ENCODE measurements at places on chromosomes 1 and 21.

DNA sequence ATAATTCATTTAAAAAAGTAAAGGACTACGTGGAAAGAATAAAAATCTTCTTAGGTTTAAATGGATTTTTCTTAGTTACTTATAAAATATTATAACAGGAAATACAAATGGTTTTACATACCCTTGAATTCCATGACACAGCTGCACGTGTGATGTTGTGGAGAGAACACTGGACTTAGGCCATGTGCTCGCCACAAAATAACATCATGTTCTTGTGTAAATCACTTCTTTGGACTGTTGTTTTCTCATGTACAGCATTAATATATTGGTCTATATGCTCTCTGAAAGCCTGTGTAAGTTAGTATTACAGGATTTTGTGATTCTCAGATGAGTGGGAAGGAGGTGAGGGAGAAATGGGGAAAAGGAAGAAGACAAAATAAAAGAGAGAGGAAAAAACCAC, 228.2 kb downstream of the DNM3 start:
- no peak for DNase-seq

DNA sequence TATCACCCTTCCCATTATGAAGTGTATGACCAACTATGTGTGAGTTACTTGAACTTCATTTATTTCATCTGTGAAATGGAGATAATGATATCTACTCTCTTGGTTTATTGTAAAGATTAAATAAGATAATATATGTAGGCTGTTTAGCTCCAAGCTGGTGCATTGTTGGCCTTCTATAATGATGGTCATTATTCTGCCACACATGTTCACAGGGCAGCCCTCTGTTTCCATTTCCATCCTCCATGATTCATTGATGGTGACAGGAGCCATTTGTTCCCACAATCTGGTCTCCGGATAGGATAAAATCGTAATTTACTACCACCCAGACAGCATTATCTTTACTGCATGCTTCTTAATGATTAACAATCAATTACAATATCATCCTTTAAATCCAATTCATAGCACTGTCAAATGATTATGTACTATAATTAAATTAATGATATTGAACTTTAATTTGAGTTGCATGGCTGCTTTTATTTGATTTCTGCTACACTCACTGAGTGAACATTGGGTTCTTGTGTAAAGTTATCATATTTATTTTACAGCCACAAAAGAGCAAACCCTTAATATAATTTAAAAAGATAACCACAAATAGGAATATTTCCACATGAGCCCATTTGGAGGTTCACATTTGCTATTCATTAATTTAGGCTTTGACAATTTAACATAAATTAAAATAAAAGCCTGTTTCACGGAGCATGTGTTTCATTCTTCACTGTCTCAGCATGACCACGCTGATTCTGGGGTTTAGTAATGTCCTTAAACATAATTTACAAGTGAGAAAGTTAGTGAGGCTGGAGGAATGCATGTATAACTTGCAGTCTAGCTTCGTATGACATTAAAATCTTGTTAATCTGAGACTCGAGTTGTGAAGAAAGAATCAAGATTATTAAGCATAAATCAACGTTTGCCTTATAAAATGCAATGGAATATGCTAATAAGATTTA, 596.4 kb upstream of the ZRANB2 start:
- no peak for DNase-seq

DNA sequence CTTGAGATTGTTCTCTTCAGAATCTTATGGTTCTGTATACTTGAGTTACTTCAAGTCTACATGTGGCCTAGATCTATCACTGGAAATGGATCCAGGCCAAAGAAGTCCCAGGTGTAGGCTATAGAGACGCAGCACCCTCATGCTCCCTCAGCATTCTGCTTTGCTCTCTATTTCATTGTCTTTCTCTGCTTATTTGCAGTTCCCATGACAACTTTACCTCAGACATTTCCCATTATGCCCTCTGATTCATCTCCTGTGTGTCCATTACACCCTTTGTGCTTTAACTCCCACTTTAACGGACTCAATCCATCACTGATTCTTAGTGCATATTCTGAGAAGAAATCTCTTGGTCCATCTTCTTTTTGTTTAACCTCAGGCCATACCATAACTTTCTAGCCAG, 236.9 kb upstream of the NRIP1 start:
- DNase-seq = no peak

GRCh38 chr1:117613969-117614729, 8.3 kb downstream of the TENT5C start:
- no peak for DNase-seq

DNA sequence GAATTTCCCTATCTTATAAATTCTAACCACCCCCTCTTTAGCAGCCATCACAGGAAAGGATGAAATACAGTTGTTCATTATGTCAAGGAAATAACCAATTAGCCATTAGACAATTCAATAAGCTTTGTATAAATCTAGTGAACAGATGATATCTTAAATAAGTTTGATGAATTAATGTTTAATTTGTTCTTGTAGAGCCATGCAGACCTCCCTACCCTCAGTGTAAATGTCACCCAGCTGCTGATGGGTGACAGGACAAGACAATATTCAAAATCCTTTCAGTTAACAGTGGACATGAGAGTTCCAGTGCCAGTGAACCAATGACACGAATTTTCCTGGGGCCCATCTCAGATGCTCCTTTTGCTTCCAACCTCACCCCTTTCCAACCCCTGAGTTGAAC, 395.9 kb downstream of the KCTD3 start:
- DNase-seq = no peak

GRCh38 chr1:151570819-151571218, 30.7 kb downstream of the TUFT1 start:
- DNase-seq = no peak

DNA sequence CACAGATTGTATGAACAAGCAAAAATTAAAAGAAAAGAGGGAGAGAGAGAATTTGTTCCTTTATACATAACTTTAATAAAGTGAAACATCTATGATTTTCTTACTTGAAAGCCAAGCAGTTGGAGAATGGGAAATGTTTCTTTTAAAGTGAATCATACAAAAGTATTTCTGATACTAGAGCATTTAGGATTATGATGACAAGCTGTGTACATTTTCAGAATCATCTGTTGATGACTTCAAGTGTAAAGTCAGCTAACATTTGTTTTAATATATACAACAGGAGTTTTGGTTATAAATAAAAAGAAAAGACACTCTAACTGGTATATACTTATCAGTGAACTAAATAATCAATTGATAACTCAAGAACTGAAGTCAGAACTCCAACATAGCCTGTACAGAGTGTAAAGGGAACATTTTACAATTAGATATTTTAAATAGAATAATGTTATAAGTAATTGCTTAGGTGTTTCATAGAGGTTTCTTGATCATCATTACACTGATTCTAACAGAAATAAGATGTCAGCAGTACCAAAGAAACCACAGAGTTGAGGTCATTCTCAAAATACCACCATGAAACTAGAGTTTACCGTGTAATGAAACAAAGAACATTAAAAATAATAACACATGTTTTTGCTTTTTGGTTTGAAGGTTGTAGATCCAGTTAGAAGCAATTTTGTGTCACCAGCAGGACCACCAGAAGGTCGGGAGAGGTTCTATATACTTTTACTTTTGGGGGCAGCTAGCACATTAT, 103.4 kb downstream of the COL24A1 start:
- DNase-seq = no peak

- no peak for DNase-seq
These were observed 223.2 kb downstream of the FOXD2 start for GRCh38 chr1:47661040-47661439.

GRCh38 chr1:64516803-64517568, 47.1 kb downstream of the CACHD1 start:
- no peak for DNase-seq

GRCh38 chr1:195530961-195531360, 1077.3 kb downstream of the KCNT2 start:
- no peak for DNase-seq

GRCh38 chr1:109567877-109568672, 19.7 kb downstream of the GNAI3 start:
- DNase-seq = no peak

DNA sequence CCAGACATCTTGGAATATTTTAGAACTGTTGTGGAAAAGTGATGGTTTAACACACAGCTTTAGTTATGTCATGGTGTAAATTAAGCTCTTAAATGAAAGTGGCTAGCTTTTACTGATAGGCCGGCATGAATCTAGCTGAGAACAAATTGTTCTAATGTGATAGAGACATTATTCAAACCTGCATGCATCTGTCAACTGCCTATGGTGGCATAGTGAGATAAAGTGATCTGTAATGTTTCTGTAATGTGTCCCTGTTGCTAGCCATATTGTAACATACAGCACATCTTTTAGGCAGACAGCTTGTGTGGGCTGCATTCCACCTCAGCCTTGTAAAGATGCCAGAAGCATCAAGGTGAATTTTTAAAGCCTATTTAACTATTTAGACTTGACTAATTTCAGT, 16.0 kb downstream of the LRIG2 start:
- DNase-seq = no peak

DNA sequence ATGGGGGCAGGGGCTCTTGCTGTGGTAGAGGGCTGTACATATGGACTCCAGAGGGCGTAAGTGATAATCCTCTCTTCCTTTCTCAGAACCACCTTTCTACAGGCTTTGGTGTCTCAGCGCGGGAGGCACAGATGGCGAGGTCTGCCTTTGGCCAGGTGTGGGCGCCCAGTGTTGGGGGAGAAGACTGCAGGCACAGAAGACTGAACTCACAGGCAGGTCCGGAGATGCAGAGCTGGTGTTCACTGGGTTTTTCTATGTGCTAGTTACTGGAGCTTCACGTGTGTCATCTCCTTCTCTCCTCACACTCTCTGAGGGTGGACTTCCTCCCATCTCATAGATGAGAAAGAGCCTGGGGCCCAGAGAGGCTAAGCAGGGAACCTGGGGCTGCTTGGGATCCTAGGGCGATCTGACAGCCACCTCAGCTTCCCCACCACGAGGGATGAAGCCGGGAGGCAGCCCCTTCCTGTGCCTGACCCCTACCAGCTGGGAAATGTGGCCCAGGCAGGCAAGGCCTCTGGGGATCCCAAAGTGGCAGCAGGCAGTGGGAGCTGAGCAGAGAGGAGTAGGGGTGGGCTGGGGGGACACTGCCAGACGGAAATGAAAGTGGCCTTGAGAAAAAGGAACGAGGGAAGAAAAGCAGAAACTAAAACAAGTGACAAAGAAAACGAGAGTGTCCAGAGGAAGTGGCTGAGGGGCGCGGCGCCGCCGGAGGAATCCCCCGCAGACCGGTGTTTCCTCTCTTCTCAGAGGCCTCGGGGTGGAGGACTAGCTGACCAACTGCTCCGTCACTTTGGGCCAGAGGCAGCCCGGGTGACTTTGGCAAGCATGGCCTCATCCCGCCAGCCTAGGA, 191.6 kb downstream of the HIVEP3 start:
- DNase-seq = no peak

GRCh38 chr1:112737573-112737972, 22.4 kb upstream of the PPM1J start:
- no peak for DNase-seq

GRCh38 chr1:40153073-40153770, 8.0 kb upstream of the RLF start:
- DNase-seq = no peak

- no peak for DNase-seq
These were observed 75.8 kb downstream of the CTH start for GRCh38 chr1:70486676-70487458.

GRCh38 chr1:16367968-16368890, 1.2 kb downstream of the SZRD1 start:
- no peak for DNase-seq

DNA sequence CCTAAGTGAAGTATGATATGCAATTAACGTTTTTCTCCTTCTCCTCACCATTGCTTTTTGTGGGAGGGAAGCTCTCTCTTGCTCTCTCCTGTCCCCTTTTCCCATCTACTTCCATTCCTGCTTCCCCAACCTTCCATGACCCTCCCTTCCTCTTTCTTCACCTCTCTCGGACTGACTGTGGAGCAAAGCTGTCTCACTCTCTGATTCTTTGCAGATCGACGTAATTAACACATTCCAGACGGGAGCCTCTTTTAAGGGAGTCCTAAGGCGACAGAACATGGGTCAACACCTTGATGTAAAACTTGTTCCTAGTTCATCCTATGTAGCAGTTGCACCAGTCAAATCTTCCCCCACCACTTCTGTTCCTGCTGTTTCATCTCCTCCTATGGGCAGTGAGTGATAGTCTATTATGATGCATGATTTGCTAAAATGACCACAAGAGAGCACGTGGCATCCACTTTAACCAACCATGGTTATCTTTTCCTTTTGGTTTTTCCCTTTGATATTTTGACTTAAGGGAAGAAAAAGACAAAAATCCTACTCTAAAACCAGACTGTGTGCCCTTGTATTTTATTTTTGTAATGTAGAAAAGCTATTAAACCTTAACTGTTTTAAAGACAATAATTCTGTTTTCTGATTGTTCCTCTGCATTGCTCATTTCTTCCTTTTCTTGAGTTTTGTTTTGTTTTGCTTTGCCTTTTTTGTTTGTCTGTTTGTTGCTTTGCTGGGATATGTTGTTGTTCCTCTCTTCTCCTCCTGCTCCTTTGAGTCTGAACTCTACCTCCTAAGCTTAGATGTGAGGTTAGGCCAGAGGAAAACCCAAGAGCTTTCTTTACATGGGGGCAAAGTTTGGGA, 31.7 kb upstream of the LAX1 start:
- DNase-seq = no peak

DNA sequence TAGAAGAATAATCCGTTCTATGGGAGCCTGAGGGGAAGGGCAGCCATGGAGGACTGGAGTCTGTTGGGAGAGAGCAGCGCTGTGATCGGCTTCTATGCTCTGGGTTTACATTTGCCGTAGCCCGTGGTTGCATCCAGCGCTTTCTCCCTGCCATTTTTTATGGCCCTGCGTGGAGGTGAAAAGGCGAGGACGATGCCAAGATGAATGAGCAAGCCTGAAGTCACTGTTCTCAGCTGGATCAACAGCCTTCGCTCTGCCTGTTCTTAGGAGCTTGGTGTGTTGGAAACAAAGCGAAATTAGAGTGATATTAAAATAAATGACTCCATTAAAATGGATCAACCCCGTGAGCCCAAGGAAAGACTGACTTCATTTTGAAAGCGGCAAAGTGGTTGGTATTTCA, 120.2 kb downstream of the KCNJ6 start:
- DNase-seq = no peak

DNA sequence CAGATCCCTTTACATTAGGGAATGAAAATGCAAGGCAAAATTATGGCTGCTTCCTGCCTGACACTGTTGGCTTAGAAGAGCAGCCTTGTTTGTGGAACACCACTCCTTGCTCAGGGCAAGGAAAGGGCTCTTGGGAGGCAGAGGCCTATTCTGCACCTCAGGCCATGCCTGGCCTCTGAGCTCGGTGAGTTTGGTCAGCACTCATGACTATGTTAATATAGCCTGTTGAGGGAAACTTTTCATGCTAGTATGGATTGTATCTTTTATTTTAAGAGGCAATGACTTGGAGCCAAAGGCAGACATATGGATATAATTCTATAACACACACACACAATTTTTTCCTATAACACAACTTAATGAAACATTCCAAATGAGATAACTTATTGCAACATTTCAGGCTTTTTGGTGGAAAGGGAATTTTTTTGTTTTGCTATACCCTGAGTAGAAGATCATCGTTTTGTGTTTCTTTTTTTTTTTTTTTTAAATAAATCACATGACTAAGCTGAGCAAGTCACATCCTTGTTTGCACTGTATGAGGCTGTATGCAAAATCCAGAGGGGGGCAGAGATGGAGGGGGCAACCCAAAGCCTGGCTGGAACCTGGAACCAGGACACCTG, 5.6 kb upstream of the YRDC start:
- DNase-seq = no peak

- no peak for DNase-seq
These were observed 19.9 kb downstream of the FBXO28 start for GRCh38 chr1:224133741-224134299.

Measured in T-cell (primary cell).